ENCODE measurements at places on chromosomes 6 and 20.

DNA sequence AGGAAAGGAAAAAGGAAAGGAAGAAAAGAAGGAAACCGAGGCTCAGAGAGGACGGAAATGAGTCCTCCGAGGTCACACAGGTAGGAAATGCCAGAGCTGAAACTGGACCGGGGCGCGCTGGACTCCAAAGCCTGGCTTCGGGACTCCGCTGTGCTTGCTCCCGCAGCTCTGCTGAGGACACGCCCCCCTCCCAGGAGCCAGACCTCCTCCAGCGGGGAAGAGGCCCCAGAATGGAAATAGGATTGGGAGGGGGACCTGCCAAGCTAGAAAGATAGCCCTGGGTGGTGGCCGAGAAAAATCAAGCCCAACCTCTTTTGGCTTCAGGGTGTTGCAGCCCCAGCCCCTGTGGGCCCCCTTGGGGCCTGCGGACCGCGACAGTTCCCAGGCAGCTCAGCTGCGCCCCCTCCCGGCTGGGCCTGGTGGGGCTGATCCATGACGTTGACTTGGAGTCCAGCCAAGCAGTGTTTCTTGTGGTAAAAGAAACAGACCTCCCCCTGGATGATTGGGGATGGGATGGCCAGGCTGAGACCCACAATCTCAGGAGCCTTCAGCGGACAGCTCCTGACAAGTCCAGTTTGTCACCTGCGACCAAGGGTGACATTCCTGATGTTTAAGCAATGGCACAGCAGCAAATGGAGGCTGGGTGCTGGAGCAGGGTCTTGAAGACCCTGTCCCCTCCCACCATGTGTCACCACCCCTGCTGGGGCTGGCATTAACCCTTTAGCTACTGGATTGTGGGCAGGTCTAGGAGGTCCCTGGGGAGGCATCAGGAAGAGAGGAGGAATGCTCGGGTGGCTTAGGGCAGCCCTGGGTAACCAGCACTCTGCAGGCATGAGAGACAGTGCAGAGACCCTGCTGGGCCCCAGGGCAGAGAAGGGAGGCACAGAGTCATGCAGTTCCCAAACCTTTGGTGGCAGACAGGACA lies 55.4 kb downstream of the RIPOR3 start:
- DNase-seq: peak; percentile 35

- no peak for DNase-seq
These were observed 132.4 kb downstream of the BMP7 start for GRCh38 chr20:57133926-57134650.

DNA sequence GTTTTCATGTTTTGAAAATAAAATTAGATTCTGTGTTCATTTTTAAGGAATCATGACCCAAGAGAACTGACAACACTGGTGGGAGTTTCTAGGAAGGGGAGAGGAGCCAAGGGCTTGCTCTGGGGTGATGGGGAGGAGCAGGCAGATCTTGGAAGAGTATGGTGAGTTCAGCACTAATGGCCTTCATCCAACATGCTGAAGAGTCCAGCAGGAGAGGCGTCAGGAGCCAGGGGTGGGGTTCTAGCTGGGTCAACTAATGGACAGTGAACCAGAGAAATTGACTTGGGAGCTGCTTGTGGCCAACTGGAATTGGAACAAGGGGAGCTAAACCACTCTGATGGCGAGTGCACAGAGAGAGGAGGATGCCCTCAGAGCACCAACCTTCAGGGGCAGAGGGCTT lies 107.1 kb downstream of the MRPL14 start:
- DNase-seq: no peak

GRCh38 chr6:151881231-151881630 lies 73.7 kb downstream of the ESR1 start:
- DNase-seq: no peak

- DNase-seq: no peak
These were observed 30.2 kb downstream of the CHRNA4 start for GRCh38 chr20:63330940-63331339.

- DNase-seq: no peak
These were observed 2.4 kb downstream of the TCF21 start for GRCh38 chr6:133891149-133891926.

GRCh38 chr6:83193747-83194566 lies 800 bp downstream of the RWDD2A start:
- DNase-seq: no peak

GRCh38 chr6:149895048-149895590 lies 2.8 kb downstream of the RAET1E start:
- DNase-seq: no peak

DNA sequence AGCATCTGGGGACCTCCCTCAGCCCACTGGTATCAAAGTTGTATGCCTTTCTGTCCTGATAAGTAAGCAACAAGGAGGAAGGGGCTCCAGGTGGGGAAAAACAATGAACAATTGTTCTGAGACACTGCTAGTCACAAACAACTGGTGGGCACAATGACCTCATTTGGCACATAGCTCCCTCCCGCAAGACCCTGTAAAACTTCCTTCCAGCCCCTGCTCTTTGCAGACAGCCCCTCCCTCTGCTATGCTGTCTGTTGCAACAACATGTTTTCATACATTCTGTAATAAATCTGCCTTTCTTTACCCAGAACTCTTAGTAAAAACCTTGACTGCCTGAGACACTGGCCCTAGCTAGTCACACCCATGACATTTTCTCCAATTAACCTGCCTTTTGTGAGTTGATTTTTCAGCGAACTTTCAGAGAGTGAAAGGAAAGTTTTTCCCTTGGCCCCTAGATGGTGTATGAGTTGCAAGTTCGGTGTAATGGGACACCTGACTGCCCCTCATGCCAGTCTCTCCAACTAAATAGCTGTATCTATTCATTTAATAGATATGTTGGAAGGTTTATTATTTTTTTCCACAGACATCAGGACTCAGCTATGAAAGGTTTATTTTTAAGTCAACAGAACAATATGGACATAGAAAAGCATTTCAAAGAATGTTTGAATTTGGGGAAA lies 142.3 kb upstream of the SLC22A16 start:
- DNase-seq: no peak

DNA sequence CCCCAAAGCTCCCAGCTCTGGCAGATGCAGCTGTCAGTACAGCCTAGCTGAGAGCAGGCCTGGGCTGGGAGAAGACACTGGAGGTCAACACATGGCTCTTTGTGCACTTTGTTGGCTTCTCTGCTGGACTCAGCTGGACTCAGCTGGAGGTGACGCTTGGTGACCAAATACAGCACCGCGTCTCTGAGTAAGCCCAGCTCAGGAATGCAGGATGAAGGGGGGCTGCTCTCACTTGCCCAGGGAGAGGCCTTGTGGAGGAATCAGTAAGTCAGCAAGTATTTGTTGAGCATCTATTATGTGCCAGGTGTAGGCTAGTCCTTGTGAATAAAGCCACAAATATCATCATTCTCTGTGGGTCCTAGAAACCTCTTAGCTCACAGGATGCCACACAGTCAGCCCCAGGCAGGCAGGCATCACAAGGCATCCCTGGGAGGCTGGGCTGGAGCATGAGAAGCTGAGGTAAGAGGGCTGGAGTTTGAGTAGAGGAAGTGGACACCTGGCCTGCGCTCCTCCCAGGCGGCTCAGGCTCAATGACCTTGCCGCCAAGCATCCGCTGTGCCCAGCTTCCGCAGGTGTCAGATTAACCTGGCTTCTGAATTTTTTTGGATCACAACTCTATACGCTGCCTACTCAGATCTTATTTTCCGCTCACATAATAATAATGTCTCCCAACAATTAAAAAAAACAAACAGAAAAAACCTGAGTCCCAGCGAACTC lies 95.4 kb downstream of the TMEM170B start:
- DNase-seq: no peak

GRCh38 chr6:164168595-164168994 lies 754.1 kb downstream of the QKI start:
- no peak for DNase-seq

DNA sequence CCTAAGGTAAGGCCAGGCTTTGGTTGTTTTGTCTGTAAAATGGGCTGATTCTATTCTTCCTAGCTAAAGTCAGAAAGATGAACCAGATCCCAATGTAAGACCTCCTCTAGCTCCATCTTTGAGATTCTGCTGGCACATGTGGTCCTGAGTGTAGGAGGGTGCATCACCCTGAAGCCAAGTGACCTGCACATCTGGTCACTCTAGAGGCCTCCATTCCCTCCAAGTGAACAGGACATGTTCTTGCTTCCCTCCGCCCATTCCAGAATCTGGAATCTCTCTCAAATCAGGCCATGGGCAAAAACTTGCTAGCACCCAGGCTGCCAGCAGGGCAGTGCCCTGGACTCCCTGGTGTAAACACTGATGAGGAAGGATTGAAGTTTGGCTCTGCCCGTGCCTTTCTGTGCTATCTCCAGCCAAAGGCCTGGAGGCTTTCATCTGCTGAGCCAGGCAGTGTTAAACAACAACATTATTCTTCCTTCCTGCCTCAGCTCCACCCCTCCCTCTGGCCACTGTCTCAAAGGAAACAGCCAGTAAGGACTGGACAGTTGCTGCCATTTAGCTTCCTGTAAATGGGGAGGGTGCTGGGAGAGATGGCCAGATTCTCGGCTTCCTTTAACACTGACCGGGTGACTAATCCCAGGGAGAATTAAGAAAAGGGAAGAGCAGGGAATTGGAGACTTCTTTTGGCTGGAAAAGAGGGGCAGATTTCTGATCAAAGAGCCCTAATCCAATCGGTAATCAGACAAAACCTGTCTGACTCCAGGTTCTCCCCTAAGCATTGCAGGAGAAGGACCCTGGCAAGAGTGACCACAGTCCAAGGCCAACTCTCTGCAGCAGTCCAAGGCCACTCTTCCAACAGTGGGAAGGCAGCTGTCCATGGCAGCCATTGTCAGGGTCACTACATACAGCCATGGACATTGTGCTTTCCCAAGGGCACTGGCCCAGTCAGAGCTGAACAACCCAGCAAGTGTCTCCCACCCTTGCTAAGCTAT lies 19.5 kb upstream of the ADGRF1 start:
- no peak for DNase-seq

GRCh38 chr20:29408034-29408695 lies 1849.3 kb upstream of the DEFB115 start:
- no peak for DNase-seq

- no peak for DNase-seq
These were observed 736.0 kb downstream of the CD109 start for GRCh38 chr6:74431873-74432580.

- DNase-seq: no peak
These were observed 201.0 kb upstream of the CST7 start for GRCh38 chr20:24747881-24748595.

DNA sequence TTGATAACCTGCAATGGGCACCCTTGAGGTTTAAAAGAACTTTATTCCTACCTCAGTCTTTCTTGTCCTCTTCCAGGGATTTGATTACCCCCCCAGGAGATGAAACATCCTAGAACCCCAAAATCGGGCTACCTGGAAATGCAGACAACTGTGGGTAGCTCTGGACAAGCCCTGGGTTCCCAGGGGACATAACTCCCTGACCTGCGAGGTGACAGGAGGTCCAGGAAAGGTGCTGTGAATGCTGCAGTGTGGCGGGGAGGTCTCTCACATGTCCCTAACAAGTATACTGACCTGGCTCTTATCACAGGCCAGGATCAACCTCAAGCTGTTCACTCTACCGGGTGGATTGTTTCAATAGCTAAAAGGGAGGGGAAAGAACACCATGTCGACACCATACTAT lies 11.6 kb downstream of the JAG1 start:
- DNase-seq: no peak

DNA sequence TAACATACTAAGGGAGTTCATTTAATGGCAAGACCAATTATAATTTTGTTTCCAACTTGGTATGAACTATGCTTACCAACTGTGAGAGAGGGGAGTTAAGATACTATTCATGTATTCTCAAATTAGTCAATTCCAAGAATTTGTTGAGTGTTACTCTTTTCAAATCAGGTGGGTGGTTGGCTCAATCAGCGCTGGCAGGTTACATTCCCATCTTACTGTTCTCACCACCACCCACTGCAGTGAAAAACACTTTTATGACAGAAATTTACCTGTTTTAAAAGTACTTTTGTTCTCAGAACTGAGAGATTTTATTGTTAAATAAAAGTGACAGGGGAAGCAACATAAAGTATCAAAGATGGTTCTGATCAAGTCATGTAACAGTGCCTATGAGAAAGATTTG lies 642.0 kb downstream of the PRKN start:
- DNase-seq: no peak

- DNase-seq: no peak
These were observed 289.5 kb downstream of the BTBD9 start for GRCh38 chr6:38350220-38350619.

DNA sequence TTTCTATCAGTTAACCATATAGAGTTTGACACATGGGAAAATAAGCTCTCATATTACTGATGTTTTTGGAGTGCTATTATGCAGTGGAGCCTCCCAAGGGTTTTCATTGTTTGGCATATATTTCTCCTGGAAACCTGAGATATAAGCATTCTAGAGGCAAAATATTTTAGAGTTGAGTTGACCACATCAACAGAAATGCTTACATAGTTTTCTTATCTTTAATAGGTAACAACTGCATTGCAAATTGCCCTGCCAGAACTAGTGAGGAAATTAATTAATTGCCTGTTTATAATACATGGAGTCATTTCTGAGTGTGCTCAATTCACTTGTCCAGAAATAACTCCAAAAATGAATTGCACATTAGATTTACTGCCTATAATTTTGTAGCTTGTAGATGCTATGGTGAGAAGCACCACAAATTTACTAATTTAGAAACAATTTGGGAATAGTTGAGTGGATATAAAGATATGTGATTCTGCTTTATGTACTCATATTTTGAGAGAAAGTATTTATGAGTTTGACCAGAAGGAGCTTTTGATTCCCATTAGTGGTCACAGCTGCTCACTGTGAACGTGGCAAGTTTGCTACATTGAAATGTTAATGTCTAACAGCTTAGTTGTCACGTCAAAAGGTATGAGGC lies 288.7 kb downstream of the CD109 start:
- no peak for DNase-seq

DNA sequence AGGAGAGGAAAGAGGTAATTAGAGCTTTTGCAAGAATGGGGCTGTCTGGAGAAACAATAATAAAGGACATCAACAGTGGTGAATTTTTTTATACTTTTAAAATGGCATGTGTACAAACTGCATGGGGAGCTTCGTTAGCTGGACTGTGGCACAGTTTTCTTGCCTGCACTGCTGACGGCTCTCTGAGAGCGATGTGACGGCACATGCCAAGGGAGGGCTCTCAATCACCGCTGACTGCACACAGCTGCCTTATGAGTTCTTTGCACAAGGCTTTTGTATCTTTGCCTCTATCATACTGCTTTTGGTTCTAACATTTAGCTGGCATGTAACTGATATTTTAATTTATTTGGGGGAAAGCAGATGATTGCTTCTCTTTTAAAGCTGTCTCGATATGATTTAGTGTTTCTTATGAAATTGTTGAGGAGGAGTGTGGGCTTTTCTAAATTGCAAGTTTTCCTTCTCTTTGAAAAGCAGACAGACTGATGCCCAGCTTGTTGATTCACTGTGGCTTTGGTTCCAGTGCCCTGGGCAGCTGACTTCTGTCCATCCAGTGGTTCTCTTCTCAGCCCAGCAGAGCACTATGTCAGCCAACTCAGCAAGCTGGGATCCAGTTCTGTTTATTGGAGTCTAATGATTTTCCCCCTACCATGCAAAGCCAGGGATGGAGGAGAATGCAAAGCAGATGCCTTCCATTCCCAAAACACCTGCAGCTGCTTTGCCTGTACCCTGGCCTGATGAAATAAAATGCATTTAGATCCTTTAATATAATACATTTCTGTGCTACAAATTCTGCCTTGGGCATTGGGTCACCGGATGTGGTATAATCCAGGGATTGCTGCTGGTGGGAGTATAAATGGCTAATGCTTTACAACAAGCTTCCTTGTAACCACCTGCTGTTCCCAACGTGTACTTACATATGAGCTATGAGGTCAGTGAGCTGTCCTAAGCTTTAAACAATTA lies 323.9 kb downstream of the ZFAND3 start:
- no peak for DNase-seq
